NCI-H1092 treated with DMSO at 0.1 percent for 48 hours (cell line): ENCODE measurements at places on chromosomes 3 and 15.

GRCh38 chr3:132083583-132084279 is 48.9 kb upstream of the CPNE4 start:
- DNase-seq = no peak

- DNase-seq = no peak
Observed at GRCh38 chr3:178665747-178666146, 129.5 kb downstream of the KCNMB2 start.

GRCh38 chr15:25740383-25741255 is 122.5 kb downstream of the ATP10A start:
- no peak for DNase-seq

GRCh38 chr3:88703501-88704059 is 403.8 kb upstream of the EPHA3 start:
- no peak for DNase-seq

- DNase-seq = peak; percentile 10
Observed at GRCh38 chr15:57255751-57256341, 120.5 kb upstream of the CGNL1 start.

DNA sequence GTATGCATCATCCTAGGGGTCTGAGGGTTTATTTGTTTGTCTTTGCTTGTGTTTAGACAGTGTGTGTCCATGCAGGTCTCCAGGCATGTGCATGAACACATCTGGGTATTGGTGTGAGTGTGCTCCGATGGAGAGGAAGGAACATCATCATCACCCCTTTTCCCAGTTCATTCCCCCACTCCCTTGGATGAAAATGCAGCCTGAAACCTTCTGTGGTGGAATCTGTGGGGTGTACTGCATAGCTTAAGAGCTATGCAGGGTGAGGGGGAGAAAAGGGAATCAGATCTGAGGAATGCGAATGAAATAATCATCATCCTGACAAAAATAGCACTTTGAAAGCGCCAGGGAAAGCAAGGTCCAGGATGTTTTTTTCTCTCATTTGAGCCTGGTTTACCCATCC is 520.1 kb downstream of the NTRK3 start:
- DNase-seq = no peak

- no peak for DNase-seq
Observed at GRCh38 chr3:153625506-153625905, 463.5 kb downstream of the RAP2B start.

DNA sequence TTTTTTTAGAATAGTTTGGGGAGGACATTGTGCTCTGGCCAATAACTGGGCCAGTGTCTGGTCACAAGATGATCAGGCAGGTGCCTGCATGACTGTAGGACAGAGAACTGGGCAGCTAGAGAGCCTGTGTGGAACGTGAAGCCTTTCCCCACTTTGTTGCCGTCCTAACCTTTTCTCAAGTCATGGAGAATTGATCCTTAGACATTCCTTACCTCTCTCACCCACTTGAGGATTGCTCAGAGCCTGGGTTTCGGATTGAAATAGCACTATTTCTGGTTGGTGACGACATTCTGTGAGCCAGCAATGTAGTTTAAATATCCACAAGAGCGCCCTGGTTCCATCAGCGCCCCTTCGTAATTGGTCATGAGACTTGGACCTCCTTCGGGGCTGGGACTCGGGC is 138.4 kb downstream of the IGF1R start:
- no peak for DNase-seq

DNA sequence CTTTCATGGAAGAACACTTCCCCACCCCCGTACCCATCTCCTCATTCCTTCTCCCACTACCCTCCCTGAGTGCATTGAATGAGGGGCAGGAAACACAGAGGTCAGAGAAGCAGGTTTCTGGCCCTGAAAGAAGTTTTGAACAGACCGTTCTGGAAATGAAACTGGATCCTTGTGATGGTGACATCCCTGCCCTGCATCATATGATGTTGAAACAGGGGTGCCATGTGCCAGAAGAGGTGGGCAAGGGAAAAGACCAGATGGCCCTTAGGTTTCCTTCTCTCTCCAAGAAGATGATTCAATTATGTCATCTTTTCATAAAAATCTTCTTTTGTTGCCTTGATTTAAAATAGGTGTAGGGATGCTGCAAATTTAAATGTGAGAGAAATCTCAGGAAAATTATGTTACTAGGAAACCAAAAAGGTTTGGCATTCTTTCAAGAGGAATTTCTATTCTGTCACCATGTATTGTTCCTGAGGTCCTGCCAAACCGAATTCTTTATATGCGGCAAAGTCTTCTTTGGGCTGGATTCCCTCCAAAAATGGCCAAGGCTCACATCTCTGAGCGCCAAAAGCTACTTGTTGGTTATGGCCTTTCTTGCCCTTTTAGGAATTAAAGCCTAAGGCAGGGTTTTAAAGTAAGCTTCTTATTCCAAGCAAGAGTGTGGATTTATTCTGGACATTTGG is 19.9 kb upstream of the TNFAIP8L3 start:
- no peak for DNase-seq

DNA sequence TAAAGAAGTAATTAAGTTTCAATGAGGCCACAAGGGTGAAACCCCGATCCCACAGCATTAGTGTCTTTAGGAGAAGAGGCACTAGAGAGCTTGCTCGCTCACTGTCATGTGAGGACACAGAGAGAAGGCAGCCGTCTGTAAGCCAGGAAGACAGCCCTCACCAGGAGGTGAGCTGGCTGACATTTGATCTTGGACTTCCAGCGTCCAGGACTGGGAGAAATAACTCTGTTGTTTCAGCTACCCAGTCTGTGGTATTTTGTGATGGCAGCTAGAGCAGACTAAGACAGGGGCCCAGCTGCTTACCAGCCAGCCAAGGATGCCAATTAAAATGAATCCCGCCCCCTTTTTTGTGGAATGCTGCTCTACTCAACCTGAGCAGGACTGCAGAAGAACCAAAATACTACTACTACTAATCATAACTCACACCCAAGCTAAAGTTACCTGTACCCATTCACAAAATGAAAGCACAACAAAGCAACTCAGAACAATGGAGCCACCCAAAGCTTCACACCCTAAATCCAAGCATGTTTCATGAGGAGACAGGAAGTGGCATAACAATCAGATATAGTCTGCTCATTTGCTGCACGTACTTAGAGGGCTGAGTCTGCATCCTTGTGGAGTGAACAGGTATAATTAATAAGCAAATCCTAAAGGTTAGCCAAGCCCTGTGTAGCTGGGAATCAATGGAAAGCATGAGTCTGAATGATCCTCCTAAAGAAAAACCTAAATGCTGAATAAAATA is 35.6 kb upstream of the RHCG start:
- no peak for DNase-seq

DNA sequence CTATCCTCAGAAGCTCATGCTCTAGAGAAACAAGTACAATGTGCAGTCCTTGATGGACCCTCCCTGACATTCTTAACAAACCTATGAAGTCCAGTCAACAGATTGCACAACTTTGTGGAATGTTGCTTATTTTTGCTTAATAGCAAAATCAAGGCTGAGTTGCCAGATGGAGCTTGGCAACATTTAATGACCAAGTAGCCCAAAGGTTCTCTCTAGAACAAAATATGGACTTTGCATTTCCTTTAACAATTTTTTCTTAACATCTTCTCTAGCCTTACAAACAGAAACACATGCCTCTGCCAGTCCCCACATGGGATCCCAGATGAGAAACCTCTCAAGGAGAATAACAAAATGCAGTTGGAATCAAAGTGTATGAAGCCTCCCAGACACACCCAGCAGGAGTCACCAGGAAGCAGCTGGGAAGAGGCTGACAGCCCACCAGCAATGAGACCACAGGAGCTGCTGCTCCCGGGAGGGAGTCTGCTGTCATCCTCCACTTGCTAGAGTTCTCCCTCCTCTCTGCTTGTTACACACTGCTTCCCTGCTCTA is 422.5 kb upstream of the CDIN1 start:
- no peak for DNase-seq

DNA sequence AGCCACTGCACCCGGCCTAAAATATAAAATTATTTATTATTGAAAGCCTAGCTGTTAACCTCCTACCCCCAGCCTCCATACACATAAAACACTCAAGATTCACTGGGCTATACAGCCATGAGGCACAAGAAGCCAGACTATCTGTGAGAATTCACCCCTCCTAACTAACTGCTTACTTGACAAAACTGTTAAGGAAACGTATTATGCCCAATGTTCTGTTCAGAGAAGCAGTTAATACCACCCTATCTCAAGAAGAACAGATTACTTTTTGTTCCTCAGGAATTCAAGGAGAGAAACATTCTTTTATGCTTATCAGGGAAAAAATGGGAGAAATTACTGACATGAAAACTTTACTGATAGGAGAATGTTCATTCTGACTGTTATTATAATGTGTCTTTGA is 144.1 kb downstream of the BBX start:
- DNase-seq = no peak

DNA sequence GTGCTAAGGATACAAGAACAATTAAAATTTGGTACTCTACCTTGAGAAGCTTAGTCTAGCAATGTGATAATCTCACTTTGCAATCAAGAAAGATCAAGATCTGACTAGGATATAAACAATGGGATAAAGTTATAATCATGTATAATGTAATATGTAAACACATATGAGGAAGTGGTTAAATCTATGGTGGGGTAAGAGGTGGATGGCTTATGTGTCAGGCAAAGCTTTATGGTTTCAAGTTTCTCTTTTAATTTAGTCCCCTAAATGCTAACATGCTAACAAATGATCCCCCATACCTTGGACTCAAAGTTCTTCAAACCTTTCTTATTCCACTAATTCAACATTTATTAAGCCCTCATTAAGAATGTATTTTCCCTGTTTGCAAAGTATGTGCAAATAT is 2.5 kb downstream of the RSL24D1 start:
- DNase-seq = no peak

DNA sequence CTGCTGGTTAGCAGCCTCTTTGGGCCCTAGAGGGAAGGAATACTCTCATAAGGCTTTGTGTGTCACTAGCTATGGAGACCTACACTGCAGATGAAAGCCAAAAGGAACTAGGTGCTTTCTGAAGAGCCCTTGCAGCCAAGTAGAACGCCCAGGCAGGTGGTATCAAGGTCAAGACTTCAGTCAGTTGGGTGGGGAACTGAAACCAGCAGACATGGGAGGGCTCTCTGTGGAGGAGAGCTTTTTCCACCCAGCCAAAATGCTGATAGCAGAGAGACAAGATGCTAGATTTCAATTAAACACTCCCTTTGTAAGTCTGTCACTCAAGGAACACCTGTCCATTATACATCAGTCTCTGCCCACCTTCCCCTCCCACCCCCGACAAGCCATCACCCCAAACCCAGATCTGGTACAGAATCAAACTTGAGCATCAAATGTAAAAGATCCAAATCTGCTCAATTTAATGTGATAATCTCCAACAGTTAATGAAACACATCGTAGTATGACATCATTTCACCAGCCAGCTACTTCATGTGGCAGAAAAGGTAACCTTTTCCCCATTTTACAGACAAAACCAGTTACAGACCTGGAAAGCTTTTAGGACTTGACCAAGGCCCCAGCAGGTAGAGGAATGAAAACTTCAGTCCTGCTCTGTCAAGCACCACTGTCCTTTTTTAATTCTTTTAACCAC is 14.6 kb downstream of the MRPS25 start:
- DNase-seq = no peak

DNA sequence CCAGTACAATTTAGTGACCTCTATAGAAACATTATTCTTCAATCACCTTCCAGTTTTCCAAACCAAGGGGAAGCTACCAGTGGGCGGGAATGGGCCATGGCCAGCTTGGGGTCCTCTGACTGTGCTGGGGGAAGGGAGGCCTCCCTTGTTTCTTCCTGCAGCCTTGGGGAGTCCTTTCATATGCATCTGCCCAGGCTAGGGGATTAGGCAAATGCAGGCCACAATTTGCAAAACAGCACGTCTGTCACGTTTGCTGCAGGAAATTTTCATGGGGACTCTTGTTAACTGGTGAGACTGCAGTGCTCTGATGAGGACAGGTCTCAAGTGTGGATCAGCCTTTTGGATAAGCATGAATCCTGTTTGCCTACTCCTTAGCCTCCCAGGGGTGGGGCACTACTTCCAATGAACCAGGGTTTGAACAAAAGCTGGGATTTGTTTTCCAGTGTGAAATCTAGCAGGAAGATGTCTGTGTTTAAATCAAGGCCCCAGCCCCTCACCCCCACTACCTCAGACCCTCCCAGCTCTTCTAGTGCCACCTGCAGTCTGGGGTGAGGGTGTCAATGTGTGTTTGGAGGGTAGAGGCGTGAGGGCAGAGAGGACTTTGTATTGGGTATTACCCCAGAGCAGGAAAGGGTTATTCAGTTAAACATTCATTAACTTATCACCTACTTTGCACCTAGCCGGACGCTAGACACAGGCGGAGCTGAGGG is 219.9 kb downstream of the OPA1 start:
- DNase-seq = no peak

DNA sequence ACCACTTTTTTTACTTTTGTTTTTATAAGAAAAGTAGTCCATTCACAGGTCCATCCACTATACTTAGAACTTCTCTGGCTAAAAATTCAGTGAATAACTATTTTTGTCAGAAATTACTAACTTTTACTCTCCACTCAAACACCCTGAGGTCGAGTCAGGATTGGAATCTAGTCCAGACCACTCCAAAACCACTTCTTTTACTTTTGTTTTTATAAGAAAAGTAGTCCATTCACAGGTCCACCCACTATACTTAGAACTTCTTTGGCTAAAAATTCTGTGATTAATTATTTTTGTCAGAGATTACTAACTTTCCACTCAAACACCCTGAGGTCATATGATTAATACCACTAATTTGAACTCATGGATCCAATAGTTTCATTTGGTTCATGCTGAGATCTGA is 239.4 kb downstream of the RORA start:
- no peak for DNase-seq

GRCh38 chr3:151305775-151306151 is 10.9 kb downstream of the GPR87 start:
- DNase-seq = no peak
